ENCODE measurements at places on chromosomes 7 and 10.

DNA sequence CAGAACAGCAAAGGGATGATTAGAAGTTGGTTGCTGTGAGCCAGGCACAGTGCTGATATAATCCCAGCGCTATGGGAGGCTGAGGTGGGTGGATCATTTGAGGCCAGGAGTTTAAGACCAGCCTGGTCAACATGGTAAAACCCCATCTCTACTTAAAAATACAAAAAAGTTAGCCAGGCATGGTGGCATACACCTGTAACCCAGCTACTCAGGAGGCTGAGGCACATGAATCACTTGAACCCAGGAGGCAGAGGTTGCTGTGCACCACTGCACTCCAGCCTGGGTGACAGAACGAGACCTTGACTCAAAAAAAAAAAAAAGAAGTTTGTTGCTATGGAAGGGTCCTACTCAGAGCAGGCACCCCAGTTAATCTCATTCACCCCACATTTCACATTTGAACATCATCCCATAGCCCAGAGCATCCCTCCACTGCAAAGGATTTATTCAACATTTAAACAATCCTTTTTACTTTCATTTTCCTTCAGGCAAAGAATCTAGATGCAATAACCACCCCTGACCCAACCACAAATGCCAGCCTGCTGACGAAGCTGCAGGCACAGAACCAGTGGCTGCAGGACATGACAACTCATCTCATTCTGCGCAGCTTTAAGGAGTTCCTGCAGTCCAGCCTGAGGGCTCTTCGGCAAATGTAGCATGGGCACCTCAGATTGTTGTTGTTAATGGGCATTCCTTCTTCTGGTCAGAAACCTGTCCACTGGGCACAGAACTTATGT, 4.1 kb downstream of the IL6 start:
- no peak for DNase-seq

DNA sequence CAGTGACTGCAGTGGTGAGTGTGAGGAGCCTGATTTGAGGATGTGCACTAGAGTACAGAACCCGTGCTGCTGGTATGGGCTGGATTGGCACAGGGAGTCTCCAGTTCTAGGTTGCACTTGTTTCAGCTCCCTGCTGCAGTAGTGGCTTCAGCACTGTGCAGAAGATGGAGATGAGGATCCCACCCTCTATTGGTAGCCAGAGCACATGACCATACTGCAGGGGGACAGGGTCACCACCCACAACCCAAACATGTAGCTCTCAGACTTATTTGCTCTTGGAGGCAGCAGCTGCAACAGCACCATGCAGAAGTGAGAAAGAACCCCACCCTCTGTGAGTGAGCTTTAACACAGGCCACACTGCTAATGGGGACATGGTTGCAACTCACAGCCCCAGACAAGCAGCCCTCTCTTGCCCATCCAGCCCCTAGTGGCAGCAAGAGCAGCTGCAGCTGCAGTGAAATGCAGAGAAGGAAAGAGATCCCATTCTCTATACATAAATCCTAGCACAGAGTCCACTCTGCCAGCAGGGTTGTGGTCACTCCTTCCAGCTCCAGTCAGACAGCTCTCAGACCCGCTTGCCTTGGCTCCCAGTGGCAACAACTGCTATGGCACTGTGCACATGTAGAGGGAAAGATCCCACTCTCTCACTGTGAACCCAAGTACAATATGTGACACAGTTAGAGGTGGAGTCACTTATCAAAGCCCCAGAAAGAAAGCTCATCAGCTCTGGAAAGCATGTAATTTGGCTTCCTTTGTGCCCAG, 51.4 kb upstream of the SCIN start:
- DNase-seq, result no peak

- no peak for DNase-seq
Measured at GRCh38 chr10:61285749-61286148, 167.4 kb downstream of the TMEM26 start.

DNA sequence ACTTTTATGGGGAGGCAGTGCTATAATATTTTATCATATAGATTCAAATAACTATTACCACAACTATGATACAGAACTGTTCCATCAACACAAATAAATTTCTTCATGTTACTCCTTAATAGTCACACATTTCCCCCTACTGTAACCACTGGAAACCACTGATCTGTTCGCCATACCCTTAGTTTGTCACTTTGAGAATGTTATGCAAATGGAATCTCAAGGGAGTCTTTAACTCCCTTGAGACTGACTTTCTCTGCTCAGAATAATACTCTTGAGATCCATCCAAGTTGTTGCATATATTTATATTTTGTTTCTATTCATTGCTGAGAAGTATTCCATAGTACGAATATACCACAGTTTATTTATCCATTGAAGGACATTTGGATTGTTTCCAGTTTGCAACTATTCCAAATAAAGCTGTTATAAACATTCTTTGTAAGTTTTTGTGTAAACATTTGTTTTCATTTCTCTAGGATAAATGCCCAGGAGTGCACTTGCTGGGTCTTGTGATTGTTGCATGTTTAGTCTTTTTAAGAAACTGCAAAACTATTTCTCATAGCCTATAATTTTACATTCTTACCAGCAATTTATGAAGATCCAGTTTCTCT, 19.7 kb upstream of the PON2 start:
- DNase-seq, result no peak

- no peak for DNase-seq
Measured at GRCh38 chr7:85039196-85039923, 147.5 kb downstream of the SEMA3D start.

DNA sequence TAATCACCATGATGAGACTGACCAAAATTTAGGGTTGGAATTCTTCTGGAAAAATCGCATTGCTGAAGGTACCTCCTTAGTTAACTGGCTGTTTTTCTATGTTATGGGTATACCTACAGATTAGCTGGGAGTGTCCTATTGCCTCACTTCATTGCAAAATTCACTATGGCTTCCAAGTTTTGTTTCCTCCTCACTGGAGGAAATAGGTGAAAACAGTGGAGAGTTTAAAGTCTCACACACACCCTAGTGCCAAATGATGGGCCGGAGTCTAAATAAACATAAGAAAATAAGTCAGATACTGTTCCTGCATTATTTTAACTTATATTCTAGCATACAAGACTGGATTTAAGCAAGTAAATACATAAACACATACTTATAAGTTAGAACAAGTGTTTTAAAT, 98.2 kb downstream of the AHR start:
- no peak for DNase-seq

DNA sequence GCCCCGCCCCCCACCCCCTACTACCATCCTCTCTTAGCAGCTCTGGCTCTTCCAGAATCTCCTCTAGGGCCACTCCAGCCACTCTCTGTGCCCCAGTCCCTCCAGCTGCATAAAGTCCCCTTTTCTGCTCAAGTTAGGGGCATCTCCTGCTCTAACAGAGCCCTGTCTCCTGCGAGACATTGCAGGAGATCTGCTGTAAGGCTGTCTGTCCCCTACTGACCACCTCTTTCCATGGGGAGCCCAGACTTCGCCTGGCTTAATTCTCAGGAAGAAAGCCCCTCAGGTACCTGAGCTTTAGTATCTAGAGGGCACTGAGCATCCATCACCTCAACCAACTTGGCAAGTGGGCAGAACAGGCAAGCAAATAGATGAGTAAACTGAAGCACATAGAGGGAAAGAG, 200.7 kb upstream of the ZMIZ1 start:
- DNase-seq, result no peak

GRCh38 chr7:50534690-50535290, 30.4 kb downstream of the DDC start:
- DNase-seq, result peak; percentile 92

DNA sequence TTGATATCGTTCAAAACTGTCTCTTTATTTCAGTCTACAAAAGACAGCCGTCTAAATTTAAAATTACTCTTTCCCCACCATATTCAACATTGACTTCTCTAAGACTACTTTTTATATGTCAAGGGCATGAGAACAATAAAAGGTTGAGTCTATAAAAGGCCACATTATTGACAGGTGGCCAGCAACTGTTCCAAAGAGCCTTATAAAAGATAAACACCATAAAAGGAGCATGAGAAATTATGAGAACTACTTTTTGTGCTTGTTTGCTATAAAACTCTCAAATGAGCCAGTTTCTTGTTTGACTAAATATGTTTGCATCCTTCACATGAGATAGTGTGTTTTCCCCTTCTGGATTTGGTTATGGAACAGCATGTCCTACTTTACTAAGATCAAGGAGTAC, 189.2 kb downstream of the THSD7A start:
- no peak for DNase-seq
